ENCODE measurements at places on chromosomes 1 and 21. TPM values are rescaled to one million over a fixed set of nuclear protein-coding genes. Genes with fewer than 3 reads are reported as not detected.
A peak's percentile ranks its signal among the peaks of the same experiment; 100 is the strongest.

TLCD4 gene
- total RNA-seq: 0.89 TPM

SPAG17 gene
- total RNA-seq: 1.5 TPM

KRTAP10-10 gene
- not detected for total RNA-seq

EPHA10 gene
- 0.77 TPM for total RNA-seq

RHOU gene
- total RNA-seq: 20.1 TPM

GRCh38 chr21:29649406-29649814 lies 290.4 kb downstream of the GRIK1 start:
- H3K4me3 ChIP-seq: no peak overlapping the region
- H3K36me3 ChIP-seq: peaks cover 3% of the 10 kb centered on the region
- DNase-seq: no peak
- H3K27ac ChIP-seq: no peak overlapping the region

GRCh38 chr1:42831273-42831672 lies 14.1 kb upstream of the SVBP start:
- H3K27me3 ChIP-seq: no peaks in the 10 kb centered on the region
- no peak for DNase-seq
- peaks cover 18% of the 10 kb centered on the region for H3K4me1 ChIP-seq
- H3K27ac ChIP-seq: no peak overlapping the region
- no peak overlapping the region for H3K4me3 ChIP-seq
- no peaks in the 10 kb centered on the region for H3K36me3 ChIP-seq

- H3K36me3 ChIP-seq: no peaks in the 10 kb centered on the region
- no peak overlapping the region for H3K27ac ChIP-seq
- peaks cover 80% of the 10 kb centered on the region for H3K27me3 ChIP-seq
- no peak for DNase-seq
- peaks cover 8% of the 10 kb centered on the region for H3K4me1 ChIP-seq
- H3K4me3 ChIP-seq: no peak overlapping the region
Measured at GRCh38 chr1:161722406-161722805, 1.1 kb downstream of the FCRLB start.

DNA sequence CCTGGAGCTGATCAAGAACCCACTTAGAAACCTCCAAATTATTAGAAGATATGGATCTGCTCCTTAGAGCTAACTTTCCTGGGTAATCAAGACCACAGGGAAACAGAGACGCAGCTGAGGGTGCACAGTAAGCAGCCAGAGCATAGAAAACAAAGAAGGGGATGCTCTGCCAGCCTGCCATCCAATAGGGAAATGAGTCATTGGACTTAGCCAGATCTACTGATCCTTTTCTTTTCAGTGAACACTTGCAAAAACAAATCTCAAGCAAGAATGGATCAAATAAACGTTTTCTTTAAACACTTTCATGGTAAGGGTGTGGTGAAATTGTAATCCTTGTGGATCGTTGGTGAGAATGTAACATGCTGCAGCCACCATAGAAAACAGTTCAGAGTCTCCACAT lies 474.0 kb downstream of the LTN1 start:
- no peak overlapping the region for H3K27ac ChIP-seq
- H3K4me1 ChIP-seq: peaks cover 9% of the 10 kb centered on the region
- H3K36me3 ChIP-seq: no peaks in the 10 kb centered on the region
- H3K27me3 ChIP-seq: no peaks in the 10 kb centered on the region
- H3K4me3 ChIP-seq: no peak overlapping the region

- DNase-seq: no peak
- no peaks in the 10 kb centered on the region for H3K27me3 ChIP-seq
- peak overlapping the region; percentile 17 for H3K27ac ChIP-seq
- peaks cover 6% of the 10 kb centered on the region for H3K36me3 ChIP-seq
- peaks cover 25% of the 10 kb centered on the region for H3K4me1 ChIP-seq
Measured at GRCh38 chr1:22114083-22115012, 28.5 kb downstream of the WNT4 start.

DNA sequence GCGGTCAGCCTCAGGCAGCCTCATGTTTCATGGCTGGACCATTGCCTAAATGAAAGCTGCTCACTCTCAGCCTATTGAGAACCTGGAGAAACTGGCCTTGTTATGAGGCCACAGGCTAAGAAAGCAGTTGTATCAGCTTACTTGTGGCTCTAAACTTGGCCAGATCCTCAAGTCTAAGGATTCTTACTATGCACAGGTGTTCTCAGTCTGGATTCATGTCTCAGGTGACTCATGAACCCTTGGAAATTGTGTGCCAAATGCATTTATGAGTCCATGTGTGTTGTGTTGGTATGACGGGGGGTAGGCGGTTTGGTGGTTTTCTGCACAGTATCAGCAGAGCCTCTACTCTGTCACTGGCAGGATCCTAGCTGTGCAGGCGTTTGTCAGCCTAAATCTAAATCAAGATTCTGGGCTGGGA lies 90.4 kb downstream of the ROR1 start:
- H3K4me3 ChIP-seq: no peak overlapping the region
- no peaks in the 10 kb centered on the region for H3K36me3 ChIP-seq
- no peaks in the 10 kb centered on the region for H3K27me3 ChIP-seq
- no peak overlapping the region for H3K27ac ChIP-seq

DNA sequence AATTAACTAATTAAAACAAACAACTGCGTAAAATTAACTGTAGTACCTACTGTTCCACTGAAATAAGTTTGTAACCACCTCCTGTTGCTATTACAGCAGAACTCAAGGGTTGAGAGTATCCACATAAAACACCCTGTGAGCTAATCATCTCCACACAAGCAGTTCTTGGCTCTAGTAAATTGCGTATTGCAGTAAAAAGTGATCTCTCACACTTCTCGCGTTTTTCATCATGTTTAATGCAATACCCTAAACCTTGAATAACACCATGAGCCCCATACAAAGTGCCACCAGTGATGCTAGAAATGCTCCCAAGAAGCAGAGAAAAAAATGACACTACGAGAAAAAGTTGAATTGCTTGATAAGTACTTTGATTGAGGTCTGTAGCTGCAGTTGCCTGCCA lies 29.3 kb upstream of the CEP350 start:
- no peak overlapping the region for H3K27ac ChIP-seq
- H3K4me1 ChIP-seq: peaks cover 18% of the 10 kb centered on the region
- no peak for DNase-seq
- H3K36me3 ChIP-seq: peaks cover 2% of the 10 kb centered on the region
- H3K4me3 ChIP-seq: no peak overlapping the region

DNA sequence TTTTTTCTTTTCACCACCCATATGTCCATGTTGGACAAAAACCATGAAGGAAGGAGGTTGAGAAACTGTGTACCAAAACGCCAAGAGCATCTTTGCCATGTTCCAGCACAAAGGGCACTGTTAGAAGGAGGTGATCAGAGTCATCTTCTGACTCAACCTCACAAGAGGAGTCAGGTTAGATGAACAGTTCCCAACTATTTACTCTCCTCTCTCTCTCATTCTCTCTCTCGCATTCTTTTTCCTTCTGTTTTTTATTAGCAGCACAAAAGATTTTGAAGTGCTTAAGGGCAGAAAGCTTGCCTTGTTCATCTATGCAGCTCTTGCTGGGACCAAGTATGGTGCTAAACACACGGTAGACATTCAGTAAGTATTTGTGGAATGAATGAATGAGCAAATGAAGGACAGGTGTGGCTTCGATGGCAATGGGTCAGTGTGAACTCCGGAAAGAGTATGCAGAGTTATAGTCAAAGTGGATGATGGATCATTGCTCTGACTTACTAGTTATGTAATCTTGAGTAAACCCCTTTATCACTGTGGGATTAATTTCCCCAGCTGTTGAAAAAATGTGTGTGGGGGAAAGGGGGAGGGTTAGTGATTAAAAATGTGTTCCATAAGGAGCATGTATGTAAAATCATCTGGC lies 33.9 kb downstream of the DDR2 start:
- no peaks in the 10 kb centered on the region for H3K36me3 ChIP-seq
- no peak for DNase-seq
- no peak overlapping the region for H3K4me3 ChIP-seq
- no peak overlapping the region for H3K27ac ChIP-seq
- no peaks in the 10 kb centered on the region for H3K27me3 ChIP-seq
- H3K4me1 ChIP-seq: no peaks in the 10 kb centered on the region

DNA sequence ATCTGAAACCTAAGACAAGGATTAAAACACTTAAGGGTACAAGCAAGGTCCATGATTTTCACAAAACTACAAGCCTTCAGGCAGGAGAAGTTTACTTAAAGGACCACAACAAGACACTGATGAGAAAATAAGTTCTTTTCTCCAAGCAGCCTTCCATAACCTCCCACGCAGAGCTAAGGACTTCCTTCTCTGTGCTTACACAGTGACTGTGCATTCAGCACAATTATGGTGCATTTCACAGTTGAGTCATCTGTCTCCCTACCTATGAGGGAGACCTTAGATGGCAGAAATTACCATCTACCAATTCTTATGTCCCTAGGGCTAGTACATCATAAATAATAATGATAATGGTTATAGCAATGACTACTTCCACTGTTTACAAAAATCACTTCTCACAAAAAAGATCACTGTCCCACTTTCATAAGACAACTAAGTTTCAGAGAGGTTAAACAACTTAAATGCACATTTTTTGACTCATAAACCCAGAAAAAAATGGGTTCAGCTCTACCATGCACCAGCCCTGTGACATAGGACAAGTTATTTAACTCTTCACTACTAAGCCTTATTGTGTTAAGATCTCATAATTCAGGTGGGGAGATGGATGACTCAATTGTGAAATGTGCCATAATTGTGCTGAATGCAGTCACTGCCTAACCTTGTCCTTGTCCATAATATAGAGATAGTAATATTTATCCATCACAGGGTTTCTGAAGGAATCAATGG lies 45.3 kb downstream of the TARBP1 start:
- no peak for DNase-seq
- peaks cover 8% of the 10 kb centered on the region for H3K4me1 ChIP-seq
- no peak overlapping the region for H3K27ac ChIP-seq
- H3K27me3 ChIP-seq: no peaks in the 10 kb centered on the region
- peaks cover 18% of the 10 kb centered on the region for H3K36me3 ChIP-seq

DNA sequence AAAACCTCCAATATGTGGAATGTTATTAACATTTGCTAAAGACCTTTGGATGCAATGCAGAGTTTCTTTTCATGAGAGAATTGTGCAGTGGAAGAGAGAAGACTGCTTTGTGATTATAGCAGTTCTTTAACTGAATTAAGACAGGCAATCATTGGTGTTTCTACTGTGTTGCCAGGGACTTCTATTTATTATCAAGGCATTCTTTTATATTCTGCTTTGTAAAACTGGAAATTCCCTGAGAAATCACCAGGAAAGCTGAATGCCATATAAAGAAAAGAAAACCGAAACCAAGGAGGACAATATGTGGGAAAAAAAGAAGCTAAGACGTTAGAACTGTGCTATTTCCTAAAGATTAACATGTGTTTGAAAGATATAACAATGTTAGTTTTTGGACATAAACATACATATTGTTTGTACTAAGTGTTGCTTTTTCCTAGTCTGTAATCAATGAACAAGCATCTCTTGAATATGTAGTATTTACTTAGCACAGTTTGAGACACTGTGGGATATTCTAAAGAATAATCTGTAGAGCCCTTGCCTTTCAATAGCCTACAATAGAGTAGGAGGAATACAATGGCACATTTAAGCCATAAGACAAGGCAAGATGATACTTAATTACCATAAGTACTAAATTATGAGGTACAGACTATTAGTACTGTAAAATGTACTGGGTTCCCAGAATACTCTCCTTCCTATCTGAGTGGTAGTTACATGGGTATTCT lies 47.1 kb downstream of the EXTL2 start:
- no peaks in the 10 kb centered on the region for H3K27me3 ChIP-seq
- H3K4me3 ChIP-seq: peak overlapping the region; percentile 5
- H3K27ac ChIP-seq: peak overlapping the region; percentile 78

GRCh38 chr1:158520021-158520420 lies 34.2 kb downstream of the OR6Y1 start:
- no peaks in the 10 kb centered on the region for H3K4me1 ChIP-seq
- peaks cover 15% of the 10 kb centered on the region for H3K27me3 ChIP-seq
- H3K36me3 ChIP-seq: peaks cover 3% of the 10 kb centered on the region
- no peak for DNase-seq
- H3K27ac ChIP-seq: no peak overlapping the region
